ENCODE measurements at places on chromosomes 5 and 9.

GRCh38 chr9:83708515-83709158 lies 879 bp upstream of the UBQLN1 start:
- no peak for DNase-seq

GRCh38 chr9:95067897-95068296 lies 249.6 kb downstream of the FANCC start:
- no peak for DNase-seq

DNA sequence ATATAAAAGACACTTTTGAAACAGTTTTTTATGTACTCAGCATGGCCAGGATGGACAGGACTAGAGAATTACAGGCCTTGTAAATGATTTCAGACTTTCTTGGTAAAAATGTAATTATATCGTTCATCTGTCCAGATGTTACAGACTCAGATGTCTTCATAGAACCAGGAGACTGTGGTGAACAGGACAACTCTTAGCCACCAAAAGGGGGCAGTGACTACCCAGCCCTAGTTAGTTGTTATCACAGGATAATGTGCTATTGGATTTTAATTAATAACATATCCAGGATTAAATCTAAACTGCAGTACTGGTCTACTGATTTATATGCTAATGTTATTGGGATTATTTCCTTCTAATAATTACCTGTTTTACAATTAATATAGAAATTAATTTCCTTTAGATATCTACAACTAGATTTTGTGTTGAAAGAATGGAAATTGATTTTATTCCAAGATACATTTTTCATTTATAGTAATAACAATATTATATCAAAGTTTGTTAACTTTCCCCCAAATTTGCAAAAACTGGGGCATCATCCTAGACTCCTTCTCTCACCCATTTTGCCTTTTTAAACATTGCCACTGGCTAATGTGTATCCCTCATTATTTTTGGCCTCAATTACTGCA lies 99.4 kb downstream of the MTREX start:
- DNase-seq: peak; percentile 28

DNA sequence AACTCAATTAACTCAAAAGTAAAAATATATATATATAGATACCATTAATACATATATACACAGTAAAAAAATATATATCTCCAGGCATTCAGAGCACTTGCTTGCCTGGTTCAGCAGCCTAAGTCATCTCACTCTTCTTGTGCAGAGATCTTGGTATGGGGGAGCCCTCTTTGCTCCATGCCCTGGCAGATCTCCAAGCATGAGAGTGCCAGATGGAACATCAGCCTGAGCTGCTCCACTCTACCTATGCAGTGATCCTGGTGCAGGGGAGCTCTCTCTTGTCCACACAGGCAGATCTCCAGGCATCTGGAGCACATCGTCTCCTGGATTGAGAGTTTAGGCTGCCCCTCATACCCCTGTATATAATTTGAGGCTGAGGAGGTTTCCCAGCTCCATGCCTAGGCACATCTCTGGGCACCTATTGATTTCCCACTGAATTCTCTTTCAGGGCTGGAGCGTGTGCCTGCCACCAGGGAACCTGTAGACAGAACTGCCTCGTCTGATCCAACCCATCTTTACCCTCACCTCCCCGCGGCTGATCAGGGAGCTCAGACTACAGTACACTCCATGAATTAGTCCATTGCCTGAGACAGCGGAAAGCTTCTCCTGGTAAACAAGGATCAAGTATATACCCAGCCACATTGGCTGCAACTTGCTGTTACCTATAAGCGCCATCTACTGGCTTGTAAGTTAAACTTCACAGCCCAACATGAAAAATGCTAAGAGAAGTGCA lies 342.4 kb upstream of the GRIA1 start:
- DNase-seq: peak; percentile 84

DNA sequence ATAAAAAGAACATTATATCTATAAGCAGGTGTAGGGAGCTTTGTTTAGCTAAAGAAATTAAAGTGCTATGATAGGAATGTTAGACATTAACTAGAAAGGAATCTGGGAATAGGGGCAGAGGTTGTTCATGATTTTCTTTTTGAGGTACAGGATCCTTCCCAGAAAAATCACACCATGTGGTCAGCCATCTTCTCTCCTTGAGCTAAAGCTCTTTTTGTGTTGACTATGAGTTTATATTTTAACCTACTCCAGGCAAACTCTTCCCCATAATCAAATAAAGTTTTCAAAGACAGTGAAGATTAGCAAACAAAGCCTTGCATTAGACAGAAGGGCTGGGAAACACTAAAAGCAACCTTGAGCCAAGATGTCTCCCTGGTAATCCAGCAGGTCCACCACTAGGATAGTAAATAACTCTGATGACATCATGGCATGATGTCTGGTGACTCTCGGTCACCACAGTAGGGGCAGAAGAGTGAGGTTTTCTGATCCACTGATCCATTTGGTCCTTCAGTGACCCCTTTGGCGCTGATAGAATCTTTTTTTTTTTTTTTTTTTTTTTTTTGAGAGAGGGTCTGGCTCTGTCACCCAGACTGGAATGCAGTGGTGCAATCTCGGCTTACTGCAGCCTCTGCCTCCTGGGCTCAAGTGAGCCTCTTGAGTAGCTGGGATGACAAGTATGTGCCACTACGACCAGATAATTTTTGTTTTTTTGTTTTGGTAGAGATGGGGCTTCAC lies 30.6 kb upstream of the IL6ST start:
- no peak for DNase-seq

DNA sequence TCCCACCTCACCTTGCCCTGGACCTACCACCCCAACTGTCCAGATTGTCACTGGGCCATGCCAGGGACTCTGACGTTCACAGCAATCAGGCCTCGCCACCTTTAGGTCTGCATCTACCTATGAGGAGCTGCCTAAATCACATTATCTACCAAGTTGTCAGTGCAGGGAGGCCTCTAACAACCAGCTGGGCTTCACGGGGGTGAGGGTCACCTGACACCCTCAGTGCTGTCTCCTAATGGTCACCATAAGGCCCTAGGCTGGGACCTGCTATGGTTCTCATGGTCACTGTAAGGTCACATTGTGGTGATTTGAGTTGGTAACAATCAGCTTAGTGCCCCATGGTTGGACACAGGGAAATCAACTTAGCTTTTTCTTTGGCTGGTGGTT lies 119.2 kb upstream of the CXCL14 start:
- DNase-seq: no peak

DNA sequence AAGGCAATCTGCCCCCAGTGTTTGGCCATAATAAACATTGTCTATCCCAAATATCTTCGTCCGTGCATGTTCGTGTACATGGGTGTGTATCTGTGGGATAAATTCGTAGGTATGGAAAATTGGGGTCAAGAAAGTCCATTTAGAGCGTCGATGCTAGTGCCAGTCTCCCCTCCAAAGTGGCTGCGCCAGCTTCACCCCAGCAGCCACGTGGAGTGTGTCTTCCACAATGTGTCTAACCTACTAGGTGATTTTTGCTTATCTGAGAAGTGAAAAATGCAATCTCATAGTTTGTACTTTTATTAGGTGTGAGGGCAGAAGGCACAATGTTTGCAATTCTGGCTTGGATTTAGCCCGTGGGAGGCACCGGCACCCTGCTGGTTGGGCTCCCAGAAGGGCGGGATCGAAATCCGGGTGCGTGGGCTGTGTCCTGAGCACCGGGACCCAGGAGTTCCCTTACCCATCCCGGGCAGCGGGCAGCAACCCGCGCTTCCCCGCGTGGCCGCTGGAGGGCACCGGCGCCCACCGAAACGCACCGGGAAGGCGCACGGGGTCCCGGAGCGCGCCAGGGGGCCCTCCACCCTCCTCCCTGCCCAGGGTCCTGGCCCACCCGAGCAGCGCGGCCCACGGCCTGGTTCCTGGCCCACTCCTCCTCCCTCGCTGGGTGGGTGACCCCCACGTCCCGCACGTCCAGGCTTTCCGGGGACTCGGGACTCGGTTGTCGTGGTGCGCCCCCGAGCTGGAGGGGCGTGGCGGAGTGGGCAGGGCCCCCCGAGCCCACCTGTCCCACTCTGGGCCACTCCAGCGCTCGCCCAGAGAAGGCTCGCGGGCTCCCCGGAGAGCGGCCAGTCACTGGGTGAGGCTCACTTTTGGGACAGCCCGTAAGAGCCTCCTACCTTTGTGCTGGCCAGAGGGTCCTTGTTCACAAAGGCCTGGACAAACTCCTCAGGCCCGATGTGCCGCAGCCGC lies 55.4 kb upstream of the RNF130 start:
- DNase-seq: no peak

DNA sequence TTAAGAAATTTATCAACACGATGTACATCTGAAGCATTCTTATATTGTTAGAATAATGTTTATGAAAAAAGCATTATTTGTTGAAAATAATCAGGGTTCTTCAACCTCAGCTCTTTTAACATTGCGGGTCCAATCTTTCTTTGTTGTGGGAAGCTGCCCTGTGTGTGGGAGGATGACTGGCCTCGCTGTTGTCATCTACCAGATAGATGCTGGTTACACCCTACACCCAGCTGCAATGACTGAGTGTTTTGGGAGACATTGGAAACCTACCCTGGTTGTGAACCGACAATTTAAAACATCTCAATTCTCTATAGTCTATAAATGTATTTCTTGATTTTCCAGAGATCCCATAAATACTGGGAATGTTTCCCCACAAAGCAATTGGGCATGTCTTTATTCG lies 794.2 kb upstream of the CDH10 start:
- DNase-seq: no peak

- no peak for DNase-seq
Observed at GRCh38 chr5:117013280-117013877, 438.8 kb upstream of the SEMA6A start.

DNA sequence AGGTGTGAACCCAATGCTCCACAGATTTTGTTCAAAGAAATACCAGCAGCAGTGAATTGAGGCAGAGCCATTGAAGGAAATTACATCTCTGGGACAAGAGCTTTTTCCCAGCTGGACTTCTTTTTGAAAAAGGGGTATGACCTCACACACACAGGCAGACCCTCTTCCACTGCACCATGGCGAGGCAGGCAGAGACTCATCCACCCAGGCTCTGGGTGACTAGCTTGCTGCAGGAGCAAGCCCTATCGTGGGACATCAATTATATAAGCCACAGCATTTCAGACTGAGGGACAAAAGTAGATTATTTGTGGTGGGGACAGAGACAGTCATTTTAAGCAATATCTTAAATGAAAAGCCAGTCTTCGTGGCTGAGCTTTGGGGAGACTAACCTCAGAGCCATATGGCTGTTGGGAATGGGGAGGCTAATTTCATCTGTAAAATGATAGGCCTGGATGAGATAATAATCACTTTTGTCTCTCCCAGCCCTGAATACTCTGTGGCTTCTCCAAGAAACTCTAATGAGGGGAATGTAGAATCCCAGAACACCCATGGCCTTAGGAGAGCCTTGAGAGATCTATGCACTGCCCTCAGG lies 113.1 kb upstream of the TNC start:
- DNase-seq: peak; percentile 89

DNA sequence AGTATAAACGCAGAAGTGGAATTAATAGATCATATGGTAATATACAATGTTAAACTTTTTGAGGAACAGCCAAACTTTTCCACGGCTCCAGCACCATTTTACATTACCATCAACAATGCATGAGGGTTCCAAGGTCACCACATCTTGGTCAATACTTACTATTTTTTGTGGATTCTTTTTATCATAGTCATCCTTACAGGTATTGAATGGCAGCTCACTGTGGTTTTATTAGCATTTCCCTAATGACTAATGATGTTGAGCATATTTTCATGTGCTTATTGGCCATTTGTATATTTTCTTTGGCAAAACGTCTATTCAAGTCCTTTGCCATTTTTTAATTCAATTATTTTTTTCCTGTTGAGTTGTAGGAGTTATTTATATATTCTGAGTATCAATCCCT lies 14.1 kb upstream of the RAPGEF6 start:
- no peak for DNase-seq

- DNase-seq: no peak
Observed at GRCh38 chr9:92620845-92621244, 49.1 kb downstream of the IPPK start.

DNA sequence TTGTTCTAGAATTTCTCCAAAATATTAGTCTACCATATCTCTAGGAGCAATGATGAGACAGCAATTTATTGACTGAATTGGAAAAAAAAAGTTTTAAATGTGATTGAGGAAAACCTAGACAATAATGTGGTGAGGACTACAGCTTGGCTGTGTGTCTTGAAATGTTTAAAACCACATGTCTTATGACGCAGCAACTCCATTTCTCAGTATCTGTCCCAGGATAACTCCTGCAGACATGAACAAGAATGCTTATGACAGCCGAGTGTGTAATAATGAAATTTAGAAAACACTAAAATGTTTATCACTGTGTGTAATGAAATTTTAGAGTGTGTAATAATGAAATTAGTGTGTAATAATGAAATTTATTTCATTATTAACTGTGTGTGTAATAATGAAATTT lies 254.1 kb upstream of the DAPK1 start:
- DNase-seq: no peak

DNA sequence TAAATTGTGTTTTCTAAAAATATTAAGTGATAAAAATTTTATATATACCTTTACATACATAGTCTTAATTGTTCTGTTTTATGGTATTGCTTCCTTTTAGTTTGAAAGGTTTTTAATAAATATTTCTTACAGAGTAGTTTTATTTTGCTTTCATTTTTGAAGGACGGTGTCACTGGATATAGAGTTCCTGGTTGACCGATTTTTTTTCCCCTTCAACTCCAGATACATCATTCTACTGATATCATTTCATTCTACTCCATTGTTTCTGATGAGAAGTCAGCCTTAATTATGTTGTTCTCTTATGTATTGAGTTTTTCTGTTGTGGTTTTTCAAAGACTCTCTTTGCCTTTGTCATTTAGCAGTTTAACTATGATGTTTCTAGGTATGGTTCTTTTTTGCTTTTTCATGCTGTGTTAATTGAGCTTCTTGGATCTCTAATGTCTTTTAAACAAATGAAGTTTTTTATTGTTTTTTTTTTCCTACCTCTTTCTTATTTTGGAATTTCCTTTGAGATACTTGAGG lies 30.4 kb downstream of the MTREX start:
- no peak for DNase-seq

Measured in NCI-H2171 treated with DMSO at 0.1 percent for 48 hours (cell line).